ENCODE measurements at places on chromosomes 1 and 21.

DNA sequence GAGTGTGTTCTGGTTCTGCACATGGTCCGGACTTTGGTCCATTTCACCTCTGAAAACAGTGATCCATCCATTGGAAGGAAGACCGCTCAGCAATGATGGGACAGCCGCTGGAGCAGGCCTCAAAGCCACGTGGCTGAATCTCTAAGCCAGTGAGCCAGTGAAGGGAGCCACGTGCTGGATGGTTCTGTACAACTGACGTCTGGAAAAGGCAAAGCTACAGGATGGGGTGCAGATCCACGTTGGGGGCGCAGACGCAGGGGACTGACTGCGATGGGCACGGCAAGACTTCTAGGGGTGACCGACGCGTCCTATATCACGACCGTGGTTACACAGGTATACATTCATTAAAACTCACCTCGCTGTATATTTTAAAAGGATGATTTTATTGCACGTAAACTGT lies 10.2 kb upstream of the ARHGEF16 start:
- no peak for DNase-seq

DNA sequence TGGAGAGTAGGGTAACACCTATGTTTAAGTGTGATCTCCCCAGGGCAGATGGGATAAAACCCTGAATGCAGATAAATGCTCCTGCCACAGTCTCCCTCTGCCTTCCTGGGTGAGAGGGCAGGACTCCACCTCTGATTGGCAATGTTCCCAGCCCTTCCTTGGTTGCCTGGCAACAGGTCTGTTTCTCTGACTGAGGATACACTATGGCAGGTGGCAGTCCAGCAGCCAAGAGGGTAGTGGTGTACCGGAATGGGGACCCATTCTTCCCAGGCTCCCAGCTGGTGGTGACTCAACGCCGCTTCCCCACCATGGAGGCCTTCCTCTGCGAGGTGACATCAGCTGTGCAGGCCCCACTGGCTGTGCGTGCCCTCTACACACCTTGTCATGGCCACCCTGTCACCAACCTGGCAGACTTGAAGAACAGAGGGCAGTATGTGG lies at the start of gene DCDC2B:
DCDC2B (plus strand) TSS at position 199 of the 438 bp plus-strand sequence; CDS start at position 204, 5 bp downstream.
- no peak for DNase-seq

GRCh38 chr1:39331647-39332046 lies 127.2 kb downstream of the MACF1 start:
- DNase-seq, result no peak

DNA sequence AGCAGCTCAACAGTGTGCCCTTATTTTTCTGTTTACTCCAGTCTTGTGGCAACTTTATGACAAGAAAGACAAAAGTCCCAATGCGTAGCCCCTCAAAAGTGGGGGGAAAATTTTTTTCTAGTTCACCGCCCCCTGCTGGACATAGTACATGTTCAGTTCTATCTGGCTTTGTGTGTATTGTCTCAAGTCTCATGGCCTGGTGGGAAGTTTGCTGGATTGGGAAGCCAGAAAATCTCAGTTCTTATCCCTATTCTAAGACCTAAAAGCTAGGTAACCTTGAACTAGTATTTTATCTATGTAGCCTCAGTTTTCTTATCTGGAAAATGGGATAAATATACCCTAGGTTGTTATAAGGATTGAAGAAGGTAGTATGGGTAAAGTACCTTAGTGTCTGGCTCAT lies 55.8 kb upstream of the LDLRAP1 start:
- no peak for DNase-seq

- no peak for DNase-seq
These were observed 150.4 kb upstream of the NEGR1 start for GRCh38 chr1:72432645-72433267.

GRCh38 chr1:60832367-60832766 lies 250.0 kb upstream of the NFIA start:
- DNase-seq, result no peak

All from osteocyte (in vitro differentiated cells).